ENCODE measurements at places on chromosomes 12 and 14.
A peak's percentile ranks its signal among the peaks of the same experiment; 100 is the strongest.

DNA sequence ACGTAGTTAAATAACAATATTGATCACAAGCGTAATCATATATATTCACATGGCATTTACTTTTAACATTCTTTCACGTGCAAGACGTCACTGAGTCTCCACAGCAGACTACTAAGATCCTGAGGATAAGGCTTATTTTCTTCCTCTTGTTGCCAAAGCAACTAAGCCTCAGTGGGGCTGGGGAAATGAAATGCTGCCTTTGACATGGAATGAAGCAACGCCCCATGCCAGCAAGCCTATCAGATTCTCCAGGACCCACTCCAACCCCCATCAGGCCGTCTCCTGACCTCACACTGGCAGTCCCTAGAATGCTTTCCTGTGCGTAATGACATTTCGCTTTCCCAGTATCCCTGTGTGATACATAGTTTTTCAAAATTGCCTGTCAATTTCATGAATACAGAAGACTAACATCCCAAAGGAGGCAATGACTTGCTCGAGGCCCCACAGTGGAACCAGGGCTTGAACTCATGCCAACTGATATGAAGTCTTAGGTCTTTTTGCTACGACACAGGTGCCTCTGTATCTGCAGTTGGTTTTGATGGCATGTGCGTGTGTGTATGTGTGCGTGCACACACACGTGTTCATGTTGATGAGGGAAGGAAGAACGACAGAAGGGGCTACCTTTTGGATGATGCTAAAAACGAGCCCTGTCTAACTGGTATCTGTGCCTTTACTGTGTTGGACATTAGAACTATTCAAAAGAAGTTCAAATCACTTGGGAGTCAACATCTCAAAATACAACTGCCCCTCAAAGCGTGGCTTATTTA is 239.1 kb downstream of the VRK1 start:
- no peak for DNase-seq

- DNase-seq: no peak
These were observed 57.9 kb downstream of the TTC9 start for GRCh38 chr14:70699646-70700045.

DNA sequence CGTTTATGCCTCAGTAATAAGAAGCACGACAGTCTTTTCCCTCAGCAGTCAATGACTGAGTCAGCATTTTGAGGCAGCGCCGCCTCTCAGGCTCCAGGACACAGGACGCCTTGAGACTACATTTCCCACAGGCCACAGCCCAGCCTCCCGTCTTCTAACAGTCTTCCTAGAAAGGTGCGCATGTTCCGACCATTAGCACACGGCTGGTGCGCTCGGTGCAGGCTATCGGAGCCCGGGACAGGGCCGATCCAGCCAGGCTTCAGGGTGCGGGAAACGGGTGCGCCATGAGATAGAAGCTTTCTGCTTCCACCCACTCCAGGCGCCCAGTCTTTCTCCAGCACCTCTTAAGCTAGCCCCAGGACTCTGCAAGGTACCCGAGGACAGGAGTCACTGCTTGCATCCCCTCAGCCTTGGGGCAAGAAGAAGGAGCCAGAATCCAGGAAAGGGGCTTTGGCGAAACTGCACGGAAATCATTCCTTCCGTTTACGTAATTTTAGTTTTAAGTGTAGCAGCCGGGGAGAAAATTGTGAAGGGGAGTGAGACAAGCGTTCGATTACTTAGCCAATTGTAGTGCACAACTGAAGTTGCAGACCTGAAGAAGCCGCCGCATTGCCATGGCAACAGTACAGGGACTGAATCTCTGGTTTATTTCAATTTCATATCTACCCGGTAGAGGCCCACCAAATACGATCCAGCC is 54.0 kb downstream of the ZNF641 start:
- DNase-seq: peak; percentile 59

DNA sequence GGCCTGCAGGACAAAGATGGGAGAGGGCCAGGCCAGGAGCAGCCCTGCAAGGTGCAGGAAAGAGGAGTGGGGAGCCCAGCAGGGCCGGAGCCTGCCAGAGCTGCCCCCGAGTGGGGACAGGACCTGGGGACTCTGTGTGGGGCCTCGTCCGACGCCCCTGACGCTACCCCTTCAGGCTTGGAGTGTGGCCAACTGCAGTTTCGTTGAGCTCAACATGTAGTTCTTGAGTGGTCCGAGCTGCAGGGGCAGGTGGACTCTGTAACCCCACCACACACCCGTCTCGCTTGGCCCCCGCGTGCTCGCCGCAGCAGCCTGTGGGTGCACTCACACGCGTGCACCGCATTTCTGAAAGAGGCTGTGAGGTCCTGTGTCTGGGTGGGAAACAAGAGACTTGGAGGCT is 2.0 kb downstream of the ASPG start:
- DNase-seq: no peak

DNA sequence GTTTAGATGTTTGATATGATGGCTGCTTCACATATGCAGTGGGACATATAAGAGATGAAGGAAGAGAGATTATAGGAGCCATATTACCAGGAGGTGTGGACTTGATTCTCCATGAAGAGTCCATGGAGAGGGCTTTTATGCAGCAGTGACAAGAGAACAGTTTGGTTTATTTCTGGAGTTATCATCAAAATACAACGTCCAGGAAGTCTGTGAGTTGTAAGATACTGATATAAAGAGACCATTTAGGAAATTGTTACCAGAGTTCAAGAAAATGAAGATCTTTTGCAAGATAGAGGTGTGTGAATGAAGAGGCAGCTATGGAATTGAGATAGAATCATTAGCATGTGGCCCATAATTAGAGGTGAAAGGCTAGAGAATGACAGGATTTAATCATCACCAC is 431.7 kb downstream of the NPAS3 start:
- no peak for DNase-seq

DNA sequence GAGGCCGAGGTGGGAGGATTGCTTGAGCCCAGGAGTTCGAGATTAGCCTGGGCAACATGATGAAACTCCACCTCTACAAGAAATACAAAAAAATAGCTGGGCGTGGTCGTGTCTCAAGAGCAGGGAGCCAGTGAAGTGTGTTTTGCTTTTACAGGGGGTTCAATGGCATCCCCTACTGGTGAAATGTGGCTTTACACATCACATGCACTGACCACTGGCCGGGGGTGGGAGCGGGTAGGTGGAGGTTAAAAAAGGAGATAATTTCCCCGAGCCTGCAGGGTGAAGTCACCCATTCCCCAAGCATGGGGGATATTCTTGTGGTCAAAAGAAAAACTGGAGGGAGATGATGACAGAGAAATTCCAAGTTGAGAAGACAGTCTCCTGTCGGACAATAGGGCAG is 63.6 kb upstream of the PWP1 start:
- DNase-seq: no peak

DNA sequence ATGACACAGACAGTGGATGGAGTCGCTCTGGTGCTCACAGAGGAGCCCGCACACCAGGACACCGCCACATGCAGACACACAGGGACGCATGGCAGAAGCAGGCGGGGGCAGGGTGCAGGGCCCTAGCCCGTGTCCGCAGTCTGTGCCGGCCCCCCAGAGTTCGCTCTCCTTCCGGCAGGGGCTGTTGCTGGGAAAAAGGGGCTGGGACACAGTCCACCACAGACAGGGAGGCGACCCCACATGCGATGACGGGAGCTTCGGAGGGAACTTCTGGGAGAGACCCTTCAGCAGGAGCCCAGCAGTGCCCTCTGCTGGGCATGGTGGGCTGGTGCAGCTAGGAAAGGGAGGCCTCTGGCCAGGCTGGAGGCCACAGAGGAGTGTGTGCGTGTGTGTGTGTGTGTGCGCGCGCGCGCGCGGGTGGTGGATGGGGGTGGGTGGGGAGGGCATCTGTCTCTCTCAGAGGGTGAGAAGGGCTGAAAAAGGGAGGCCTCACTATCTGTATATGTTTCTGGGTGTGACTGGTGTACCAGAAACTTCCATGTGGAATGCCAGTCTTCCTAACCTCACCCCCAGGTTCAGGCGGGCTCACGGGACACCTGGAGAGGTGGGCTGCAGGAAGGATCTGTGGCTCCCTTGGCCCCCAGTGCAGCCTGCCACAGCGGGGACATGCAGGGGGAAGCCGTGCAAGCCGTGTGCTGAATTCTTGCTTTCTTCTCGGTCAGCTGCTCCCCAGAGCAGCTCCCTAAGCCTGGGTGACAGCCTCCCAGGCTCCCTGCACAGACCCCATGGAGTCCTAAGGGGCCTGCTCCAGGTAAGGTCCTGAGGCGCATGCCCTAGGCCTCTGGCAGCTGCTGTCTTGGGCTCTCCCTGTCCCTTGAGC is 60.7 kb downstream of the PLEKHG3 start:
- peak; percentile 72 for DNase-seq

- no peak for DNase-seq
These were observed 277.6 kb upstream of the PLEKHG7 start for GRCh38 chr12:92425165-92425564.

DNA sequence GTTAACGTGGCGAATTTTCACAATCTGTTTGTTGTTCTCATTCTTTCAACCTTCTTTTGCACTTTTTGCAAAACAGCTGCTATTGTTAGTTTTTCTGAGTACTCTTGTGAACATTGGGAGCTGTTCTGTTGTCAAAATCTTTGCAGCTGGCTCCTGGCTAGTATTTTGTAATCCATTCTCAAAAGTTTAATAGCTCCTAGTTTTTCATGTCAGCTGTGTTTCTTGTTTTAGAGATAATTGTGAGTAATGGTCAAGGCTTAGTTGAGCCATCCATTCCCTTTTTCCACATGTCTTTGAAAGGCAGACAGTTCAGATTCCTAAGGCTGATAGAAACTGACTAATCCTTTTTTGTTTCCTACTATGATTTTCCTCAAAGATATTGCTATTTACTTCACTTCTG is 39.1 kb upstream of the CRADD start:
- DNase-seq: no peak

DNA sequence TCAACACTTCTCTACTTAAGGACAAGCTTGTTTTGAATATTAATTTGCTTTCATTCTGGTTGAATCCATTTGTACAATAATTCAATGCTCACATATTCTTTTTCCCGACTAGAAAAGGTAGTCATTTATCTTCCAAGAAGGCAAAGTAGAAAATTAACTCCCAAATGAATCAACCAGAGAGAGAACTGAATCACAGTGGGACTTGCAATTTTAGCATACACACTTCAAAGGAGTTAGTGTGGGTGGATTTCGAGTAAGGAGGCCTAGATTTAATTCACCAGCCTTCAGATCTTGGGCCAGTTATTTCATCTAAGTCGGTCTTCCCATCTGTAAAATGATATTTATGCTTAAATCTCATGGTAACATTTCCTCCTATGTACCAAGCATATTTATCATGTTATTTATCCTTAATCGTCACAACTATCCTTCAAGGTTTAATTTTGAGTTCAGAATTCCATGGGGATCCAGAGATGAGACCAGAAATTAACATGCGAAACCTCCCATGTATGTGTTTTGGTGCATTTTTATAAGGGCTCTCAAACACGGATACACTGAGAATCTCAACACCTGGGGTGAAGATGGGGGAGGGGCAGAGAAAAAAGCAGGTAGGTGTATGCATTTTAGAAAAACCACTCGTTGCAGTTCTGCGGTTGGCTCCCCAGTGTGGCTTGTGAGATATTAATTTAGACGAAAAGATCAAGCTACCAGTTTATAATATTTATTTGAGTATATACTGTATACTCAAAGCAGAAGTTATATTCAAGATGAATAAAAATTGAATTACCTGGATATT is 38.9 kb upstream of the IL22 start:
- no peak for DNase-seq

- no peak for DNase-seq
These were observed 41.9 kb downstream of the TTC8 start for GRCh38 chr14:88866305-88866704.

GRCh38 chr12:123148223-123148622 is 2.7 kb downstream of the PITPNM2 start:
- DNase-seq: no peak

DNA sequence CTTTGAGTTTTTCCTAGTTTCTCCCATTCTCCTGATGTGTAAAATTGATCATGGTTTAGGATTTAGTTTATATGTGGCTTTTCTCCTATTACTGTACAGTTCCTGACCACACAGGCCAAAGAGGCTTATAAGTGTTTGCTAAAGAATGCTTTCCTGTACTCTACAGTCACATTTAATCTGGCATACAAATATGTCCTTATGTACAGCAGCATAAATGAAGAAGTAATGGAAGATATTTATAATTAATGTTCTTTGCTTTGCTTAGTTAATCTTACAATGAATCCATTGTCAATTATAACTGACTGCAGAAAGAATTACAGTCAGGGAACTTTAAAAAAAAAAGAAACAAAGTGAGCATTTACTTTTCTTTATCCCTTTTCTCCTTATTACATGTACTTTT is 293.9 kb downstream of the KCNC2 start:
- no peak for DNase-seq

GRCh38 chr12:82082501-82082900 is 275.7 kb downstream of the CCDC59 start:
- DNase-seq: no peak

- no peak for DNase-seq
These were observed 253.4 kb upstream of the SFSWAP start for GRCh38 chr12:131457331-131458047.

GRCh38 chr12:125160281-125160955 is 95.2 kb downstream of the AACS start:
- DNase-seq: no peak

- no peak for DNase-seq
These were observed 102.9 kb upstream of the ABCD2 start for GRCh38 chr12:39722504-39722903.

DNA sequence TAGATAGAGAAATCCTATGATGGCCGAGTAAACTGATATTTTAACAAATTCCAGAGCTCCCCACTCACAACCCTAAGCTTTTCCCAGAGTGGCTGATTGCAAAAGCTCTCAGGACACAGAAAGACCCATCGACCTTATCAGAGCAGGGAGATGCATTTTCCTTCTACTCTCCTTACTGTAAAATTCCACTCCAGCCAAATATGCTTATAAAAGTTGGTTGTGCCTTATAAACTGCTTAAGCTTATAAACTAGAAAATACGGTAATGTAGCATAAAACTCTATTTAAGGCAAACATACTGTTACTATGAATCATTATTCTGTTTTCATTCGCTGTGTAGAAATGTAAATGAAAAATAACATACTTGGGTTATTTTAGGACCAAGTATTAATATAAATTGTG is 41.6 kb upstream of the TRHDE start:
- DNase-seq: no peak

- no peak for DNase-seq
These were observed 103.9 kb downstream of the BBS10 start for GRCh38 chr12:76244300-76244699.

DNA sequence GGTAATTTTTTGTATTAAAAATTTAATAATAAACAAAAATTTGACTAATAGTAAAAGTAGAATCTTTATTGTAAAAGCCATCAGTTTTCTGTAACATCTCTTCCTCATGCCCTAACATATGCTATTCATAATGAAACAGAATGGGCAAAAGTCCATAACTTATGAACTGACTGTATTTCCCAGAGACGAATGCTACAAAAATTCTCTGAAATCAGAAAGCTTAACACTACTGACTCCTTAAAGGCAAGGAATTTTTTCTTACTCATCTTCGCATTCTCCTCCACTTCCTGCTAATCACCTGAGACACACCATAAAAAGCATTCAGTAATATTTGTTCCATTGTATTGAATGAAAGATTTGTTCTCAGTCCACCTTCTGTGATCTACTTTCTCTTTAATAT is 17.6 kb downstream of the MON2 start:
- DNase-seq: no peak

GRCh38 chr12:113061061-113061694 is 4.6 kb downstream of the DTX1 start:
- no peak for DNase-seq

GRCh38 chr14:96482986-96483385 is 19.2 kb upstream of the PAPOLA start:
- DNase-seq: no peak
